Frontal cortex (tissue), 4 donors: ENCODE measurements at places on chromosomes 16 and 17. TPM values are rescaled to one million over a fixed set of nuclear protein-coding genes. Genes with fewer than 3 reads are reported as not detected.

DNA sequence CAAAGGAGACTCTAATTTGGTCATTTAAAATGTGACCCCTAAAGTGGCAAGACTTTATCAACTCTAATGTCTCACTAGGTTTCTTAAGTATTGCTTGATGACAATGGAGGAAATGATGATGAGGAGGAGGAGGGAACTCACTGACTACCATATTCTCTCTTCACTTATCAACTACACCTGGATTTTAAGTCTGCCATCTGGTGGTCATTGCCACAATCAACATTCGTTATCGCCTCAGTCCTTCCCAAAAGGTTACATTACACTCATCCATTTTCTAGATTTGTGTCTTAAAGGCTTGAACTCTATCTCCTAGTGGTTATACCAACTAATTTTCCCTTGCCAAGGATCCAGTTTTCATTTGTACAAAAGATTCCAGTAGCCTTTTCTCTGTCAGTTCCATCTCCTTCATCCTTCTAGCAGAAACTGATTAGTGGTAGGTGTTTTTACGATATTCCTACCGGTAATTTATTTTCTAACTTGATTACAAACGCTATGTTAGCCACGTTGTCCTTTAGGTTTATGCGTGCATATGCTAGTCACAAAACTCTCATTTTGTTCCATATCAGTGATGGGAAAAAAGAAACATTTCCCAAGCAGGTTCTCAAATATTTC is 114.6 kb upstream of the NOG start:
- no peak for DNase-seq

- no peak for DNase-seq
These were observed 885 bp downstream of the ZNF207 start for GRCh38 chr17:32350666-32351418.

DNA sequence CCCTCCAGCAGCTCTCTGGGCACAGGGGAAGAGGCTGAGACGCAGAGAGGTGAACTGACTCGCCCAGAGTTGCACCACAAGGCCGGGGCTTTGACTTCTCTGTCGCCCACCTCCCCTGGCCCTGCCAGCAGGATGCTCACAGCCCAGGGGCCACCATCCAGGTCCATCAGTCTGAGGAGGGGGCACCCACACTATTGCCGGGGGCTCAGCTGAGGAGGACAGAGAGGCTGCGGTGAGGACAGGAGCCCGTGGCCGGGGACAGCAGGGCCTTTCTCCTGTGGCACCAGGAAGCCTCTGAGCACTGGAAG is 32.6 kb downstream of the KDM8 start:
- no peak for DNase-seq

GRCh38 chr16:57574086-57574485 is 31.6 kb downstream of the ADGRG5 start:
- DNase-seq = no peak

- no peak for DNase-seq
These were observed 314.3 kb downstream of the MAP2K6 start for GRCh38 chr17:69728816-69729215.

- no peak for DNase-seq
These were observed 48.5 kb downstream of the B9D1 start for GRCh38 chr17:19313746-19314651.

DNA sequence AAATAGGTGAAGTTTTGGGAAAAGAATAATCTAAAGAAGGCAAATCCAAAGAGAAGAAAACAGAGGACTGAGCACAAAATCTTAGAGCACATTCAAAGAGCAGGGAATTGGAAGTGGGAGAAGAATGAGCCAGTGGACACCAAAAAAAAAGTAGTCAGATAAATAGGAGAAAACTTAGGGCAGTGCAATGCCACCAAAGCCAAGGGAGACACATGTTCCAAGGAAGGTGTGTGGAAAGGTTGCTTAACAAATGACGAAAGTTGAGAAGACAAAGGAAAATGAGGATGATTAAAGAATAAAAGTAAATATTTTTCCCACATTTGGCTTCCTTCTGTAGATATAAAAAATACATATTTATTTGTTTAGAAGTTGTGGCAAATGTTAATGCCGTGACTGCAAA is 237.6 kb downstream of the TANC2 start:
- no peak for DNase-seq

DNA sequence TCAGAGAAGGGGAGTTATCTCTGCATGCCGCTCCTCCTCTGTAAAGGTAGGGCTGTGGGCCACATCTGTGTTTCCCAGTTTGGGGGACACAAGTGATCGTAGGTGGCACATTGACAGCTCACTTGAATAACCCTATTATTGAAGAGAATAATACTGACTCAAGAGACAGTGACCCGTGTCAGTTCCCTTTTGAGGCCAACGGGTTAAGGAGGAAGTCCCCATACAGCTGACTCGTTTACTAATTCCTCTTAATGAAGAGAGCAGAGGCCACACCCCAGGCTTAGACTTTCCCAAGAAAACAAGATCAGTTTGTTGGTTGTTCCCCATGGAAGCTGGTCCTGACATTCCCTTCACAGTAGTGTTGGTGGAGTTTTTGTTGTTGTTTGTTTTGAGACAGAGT is 33.0 kb downstream of the IL4R start:
- no peak for DNase-seq

GRCh38 chr16:10992797-10993196 is 48.4 kb downstream of the CLEC16A start:
- DNase-seq = no peak

The KRTAP9-8 gene
- total RNA-seq = not detected

The IKZF3 gene
- total RNA-seq = 0.41 TPM

The DCAKD gene
- 48.5 TPM for total RNA-seq
